Placental pericyte (primary cell): ENCODE measurements at places on chromosomes 2 and 18. TPM values are rescaled to one million over a fixed set of nuclear protein-coding genes. Genes with fewer than 3 reads are reported as not detected.

The GPR17 gene
- total RNA-seq: not detected in 2 replicates

The ARHGEF4 gene
- 1.0 and 1.8 TPM in 2 replicates for total RNA-seq

The HOXD13 gene
- not detected in 2 replicates for total RNA-seq

The IL1A gene
- 28.6 and 48.6 TPM in 2 replicates for total RNA-seq

The GCG gene
- not detected in 2 replicates for total RNA-seq

The KIAA2012 gene
- total RNA-seq: not detected in 2 replicates

The SERPINB10 gene
- 0.57 and 1.1 TPM in 2 replicates for total RNA-seq

The KCNG3 gene
- total RNA-seq: not detected in 2 replicates

The RBM44 gene
- total RNA-seq: 0.14 and 0.22 TPM in 2 replicates

The UGT1A4 gene
- total RNA-seq: not detected in 2 replicates

The DPP4 gene
- total RNA-seq: 71.4 and 636 TPM in 2 replicates

The REG1B gene
- not detected in 2 replicates for total RNA-seq

The NCOA1 gene
- 13.0 and 19.0 TPM in 2 replicates for total RNA-seq

The KIF5C gene
- total RNA-seq: under 0.01 and 0.14 TPM in 2 replicates

The CFC1 gene
- not detected in 2 replicates for total RNA-seq

The MDH1B gene
- 0.43 and 1.3 TPM in 2 replicates for total RNA-seq

The CYTIP gene
- total RNA-seq: not detected in 2 replicates

The ASAP2 gene
- total RNA-seq: 40.9 and 76.5 TPM in 2 replicates

The TMEM247 gene
- total RNA-seq: 0.43 and 0.44 TPM in 2 replicates

The TUBB8B gene
- total RNA-seq: not detected in 2 replicates

The ABCG5 gene
- not detected in 2 replicates for total RNA-seq

The FBXO15 gene
- total RNA-seq: 0.66 and 1.3 TPM in 2 replicates

The KLHL41 gene
- 0.14 and 0.22 TPM in 2 replicates for total RNA-seq
